ENCODE measurements at places on chromosomes 11 and 22. TPM values are rescaled to one million over a fixed set of nuclear protein-coding genes. Genes with fewer than 3 reads are reported as not detected.

The KRTAP5-9 gene
- total RNA-seq = not detected

DNA sequence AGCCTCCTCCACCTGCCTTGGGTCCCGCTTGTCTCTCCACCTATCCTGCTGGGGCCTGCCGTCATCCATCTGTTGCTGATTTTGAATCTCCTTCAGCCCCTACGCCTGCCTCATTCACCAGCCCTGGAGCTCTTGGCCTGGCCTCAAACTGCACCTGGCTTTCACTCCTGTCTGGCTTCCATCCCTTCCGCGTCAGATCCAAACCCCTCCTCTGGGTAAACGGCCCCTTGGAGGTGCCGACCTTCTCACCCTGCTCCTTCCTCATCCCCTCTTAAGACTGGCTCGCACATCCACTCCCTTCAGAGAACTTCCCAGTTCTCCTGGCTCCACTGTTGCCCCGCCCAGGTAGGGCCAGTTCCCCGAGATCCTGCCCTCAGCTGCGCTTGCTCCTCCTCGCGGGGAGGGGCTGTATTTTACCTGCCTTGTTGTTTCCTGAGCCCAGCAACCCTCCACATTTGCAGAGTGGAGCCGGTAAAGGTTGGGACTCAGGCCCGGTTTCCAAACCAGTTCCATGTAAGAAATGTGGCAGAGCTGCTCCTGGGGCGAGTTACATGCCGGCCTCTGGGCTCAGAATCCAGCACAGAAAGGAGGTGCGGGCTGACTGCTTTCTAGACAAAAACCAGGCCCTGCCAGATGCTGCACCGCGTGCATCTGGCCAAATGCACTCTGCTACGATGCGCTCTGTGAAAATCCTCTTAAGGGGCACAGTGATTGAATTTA is 13.9 kb upstream of the SHANK2 start:
- H3K36me3 ChIP-seq = no peaks in the 10 kb centered on the region
- no peak overlapping the region for H3K4me3 ChIP-seq
- H3K27me3 ChIP-seq = no peaks in the 10 kb centered on the region
- DNase-seq = no peak
- no peaks in the 10 kb centered on the region for H3K4me1 ChIP-seq

- no peaks in the 10 kb centered on the region for H3K27me3 ChIP-seq
- H3K27ac ChIP-seq = no peak overlapping the region
- DNase-seq = no peak
- H3K4me1 ChIP-seq = peaks cover 16% of the 10 kb centered on the region
Observed at GRCh38 chr11:126153972-126154371, 57.5 kb downstream of the RPUSD4 start.

The MRGPRF gene
- total RNA-seq = 119 TPM

The PGA4 gene
- total RNA-seq = 2.2 TPM

DNA sequence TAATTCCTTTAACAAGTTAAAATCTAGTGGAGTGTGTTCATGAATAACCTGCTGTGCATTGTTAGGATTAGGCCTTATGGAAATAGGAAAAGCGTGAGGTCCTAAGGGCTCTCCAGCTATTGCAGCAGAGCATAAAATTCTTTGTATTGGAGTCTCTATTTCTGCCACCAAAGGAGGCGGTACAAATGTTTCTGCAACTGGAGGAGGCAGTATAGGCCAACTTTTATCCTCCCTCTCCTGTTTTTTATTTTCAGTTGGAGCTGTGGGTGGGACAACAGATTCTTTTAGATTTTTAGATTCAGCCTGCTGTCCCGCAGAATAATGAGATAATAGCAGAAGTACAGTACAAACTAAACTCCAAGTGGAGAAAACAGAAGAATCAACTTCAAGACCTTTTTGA is 26.2 kb downstream of the OR10A6 start:
- no peaks in the 10 kb centered on the region for H3K27me3 ChIP-seq
- H3K27ac ChIP-seq = no peak overlapping the region
- no peak overlapping the region for H3K4me3 ChIP-seq
- no peaks in the 10 kb centered on the region for H3K4me1 ChIP-seq
- DNase-seq = no peak

GRCh38 chr22:35540595-35541253 is at the start of gene RASD2:
TSS of gene RASD2 (plus strand) at chr22:35540831. CDS start at chr22:35546810, 5,979 bp downstream.
- H3K27ac ChIP-seq = peak within 1 kb of the TSS; percentile 86
- H3K36me3 ChIP-seq = no peaks in the 10 kb centered on the region
- H3K4me1 ChIP-seq = peaks cover 24% of the 10 kb centered on the region

- no peaks in the 10 kb centered on the region for H3K4me1 ChIP-seq
- no peaks in the 10 kb centered on the region for H3K27me3 ChIP-seq
- no peak overlapping the region for H3K27ac ChIP-seq
- no peaks in the 10 kb centered on the region for H3K36me3 ChIP-seq
- DNase-seq = no peak
Observed at GRCh38 chr22:28969401-28970168, 86.2 kb downstream of the ZNRF3 start.

- H3K4me3 ChIP-seq = no peak overlapping the region
- no peak overlapping the region for H3K27ac ChIP-seq
- no peaks in the 10 kb centered on the region for H3K27me3 ChIP-seq
- H3K4me1 ChIP-seq = peaks cover 21% of the 10 kb centered on the region
- no peaks in the 10 kb centered on the region for H3K36me3 ChIP-seq
- DNase-seq = no peak
Observed at GRCh38 chr11:102421261-102421660, 31.3 kb downstream of the TMEM123 start.

The MIAT gene
- total RNA-seq = 0.19 TPM

The PGA5 gene
- total RNA-seq = 0.86 TPM

- H3K4me3 ChIP-seq = peak overlapping the region; percentile 55
- peaks cover 74% of the 10 kb centered on the region for H3K4me1 ChIP-seq
- peak overlapping the region; percentile 90 for H3K27ac ChIP-seq
- peak; percentile 96 for DNase-seq
- H3K27me3 ChIP-seq = no peaks in the 10 kb centered on the region
Observed at GRCh38 chr11:126415669-126416420, 60.4 kb downstream of the ST3GAL4 start.

DNA sequence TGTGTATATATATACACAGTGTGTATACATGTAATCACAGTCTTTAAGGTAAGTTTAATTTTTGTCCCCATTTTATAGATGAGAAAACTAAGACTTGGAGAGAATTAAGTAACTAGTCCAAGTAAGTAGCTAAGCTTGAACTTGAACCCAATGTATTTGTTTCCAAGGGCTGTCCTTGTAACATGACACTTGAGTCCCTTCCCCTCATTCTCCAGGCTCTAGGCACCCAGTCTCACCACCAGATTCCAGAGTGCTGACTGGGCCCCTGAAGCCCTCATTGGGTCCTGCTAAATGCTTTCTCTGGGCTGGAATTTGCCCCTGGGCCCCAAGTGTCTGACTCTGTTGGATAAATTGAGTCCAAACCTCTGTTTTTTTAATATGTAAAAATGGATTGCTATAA is 45.5 kb downstream of the ADM start:
- H3K4me3 ChIP-seq = no peak overlapping the region
- no peaks in the 10 kb centered on the region for H3K27me3 ChIP-seq
- DNase-seq = peak; percentile 55

GRCh38 chr22:50627642-50628542 is at the start of gene ARSA:
TSS of gene ARSA (minus strand) at chr22:50628152. CDS start at chr22:50627779, 373 bp downstream.
- no peak for DNase-seq
- H3K4me3 ChIP-seq = peak within 1 kb of the TSS; percentile 80
- no peaks in the 10 kb centered on the region for H3K36me3 ChIP-seq
- H3K27ac ChIP-seq = peak within 1 kb of the TSS; percentile 85

DNA sequence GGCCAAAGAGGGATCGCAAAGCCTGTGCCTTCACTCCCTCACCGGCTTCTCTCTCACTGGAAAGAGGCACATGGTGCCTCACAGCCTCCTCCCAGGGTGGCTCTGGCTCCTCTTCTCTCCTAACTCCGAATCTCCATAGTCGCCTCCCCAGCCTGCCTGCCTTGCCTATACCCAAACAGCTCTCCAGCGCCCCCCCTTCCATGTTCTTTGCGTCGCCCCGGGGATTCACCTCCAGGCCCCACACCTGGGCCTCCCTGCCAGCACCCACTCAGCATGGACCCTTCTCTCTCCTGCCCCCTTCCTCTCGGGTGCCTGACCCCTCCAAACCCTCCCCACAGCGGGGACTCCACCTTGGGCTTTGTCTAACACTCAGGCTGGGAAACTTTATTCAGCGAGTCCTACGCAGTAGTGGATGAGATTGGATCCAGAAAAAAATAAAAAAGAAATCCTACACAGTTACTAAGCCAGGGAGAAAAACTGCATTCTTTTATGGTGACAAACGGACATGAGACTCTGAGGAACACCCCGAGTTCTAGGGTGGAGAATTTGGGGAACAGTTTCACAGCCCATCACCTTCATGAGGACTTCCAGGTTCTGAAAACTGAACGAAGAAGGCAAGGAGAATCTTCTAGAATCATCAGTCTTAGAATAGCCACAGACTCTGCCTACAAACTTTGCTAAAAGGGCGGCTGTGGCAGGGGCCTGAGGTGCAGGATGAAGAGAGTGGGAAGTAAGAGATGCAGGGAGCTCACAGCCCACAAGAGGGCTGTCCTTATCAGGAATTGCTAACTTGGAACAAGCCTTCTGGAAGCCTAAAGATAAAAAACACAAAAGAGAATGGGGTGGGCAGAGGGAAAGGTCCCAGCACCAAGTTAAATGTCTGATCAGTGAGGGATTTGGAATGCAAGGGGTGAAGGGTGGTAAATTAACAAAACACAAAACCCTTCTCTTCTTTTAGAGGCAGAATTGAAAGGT is 5.3 kb downstream of the PPM1F start:
- DNase-seq = no peak
- H3K36me3 ChIP-seq = peaks cover 30% of the 10 kb centered on the region
- peak overlapping the region; percentile 78 for H3K27ac ChIP-seq

The CCND1 gene
- 67.3 TPM for total RNA-seq

DNA sequence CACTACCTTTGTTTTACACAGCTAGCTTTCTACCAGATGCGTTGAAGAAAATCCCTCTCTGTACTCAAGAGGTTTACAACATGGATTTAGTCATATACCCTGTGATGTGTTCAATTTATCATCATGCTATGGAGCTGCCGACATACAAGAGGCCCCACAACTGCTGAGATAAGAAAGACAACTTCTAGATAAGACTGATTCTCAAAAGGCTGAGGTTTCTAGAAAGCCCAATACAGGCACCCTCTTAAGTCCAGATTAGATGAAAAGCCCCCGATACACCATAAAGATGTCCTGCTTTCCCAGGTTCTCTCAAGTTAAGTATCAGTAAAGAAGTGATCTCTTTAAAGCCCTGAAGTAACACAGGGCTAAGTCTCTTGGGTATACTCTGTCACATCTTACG is 14.3 kb downstream of the MTCH2 start:
- H3K27me3 ChIP-seq = no peaks in the 10 kb centered on the region
- H3K27ac ChIP-seq = no peak overlapping the region
- no peaks in the 10 kb centered on the region for H3K4me1 ChIP-seq
- no peak overlapping the region for H3K4me3 ChIP-seq

The SYT7 gene
- 1.6 TPM for total RNA-seq

DNA sequence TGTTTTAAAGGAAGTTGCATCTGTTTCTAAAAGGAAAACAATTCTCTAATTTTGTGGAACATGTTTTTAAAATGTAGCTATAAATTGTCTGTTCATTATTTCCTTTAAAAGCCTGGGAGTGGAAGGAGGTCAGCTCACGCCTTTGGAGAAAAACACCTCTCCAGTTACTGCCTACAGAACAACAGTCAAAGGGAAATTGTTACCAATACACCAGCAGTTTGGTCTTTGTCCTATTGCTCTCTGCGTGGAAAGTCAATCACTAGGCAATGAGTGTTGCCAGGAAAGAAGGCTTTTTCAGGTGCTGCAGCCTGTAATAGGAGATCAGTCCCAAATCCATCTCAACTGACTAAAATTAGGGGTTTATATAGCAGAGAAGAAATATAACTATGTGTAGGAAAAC is 22.2 kb downstream of the SVIP start:
- H3K4me3 ChIP-seq = no peak overlapping the region
- no peaks in the 10 kb centered on the region for H3K4me1 ChIP-seq
- H3K27ac ChIP-seq = no peak overlapping the region
- H3K27me3 ChIP-seq = no peaks in the 10 kb centered on the region
- DNase-seq = no peak

The HEPN1 gene
- total RNA-seq = not detected

DNA sequence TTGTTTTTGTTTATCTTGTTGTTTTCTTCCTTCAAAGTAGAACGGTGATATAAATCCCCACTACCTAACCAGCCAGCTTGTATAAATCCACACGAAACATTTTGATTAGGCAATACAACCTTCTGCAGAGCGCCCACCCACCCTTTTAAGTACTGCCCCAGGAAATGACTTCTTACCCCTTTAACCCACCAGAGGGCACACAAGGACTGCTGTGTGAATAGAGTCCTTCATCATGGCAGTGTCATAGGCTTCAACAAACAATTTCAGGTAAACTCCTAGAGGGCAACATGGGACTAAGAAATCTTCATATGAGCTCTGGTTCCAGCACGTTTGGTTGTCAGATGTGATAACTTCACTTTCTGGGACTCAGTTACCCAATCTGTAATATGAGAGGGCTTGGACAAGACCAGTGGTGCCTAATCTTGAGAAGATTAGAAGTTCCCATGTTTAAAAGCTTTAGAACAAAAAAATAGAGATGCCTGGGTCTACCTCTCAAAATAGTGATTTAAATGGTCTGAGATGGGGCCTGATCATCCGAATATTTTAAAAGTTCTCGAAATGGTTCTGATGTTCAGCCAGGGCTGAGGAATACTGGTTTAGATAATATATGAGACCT is 56.1 kb downstream of the PIWIL4 start:
- no peak overlapping the region for H3K27ac ChIP-seq
- no peak for DNase-seq
- no peaks in the 10 kb centered on the region for H3K36me3 ChIP-seq
- no peak overlapping the region for H3K4me3 ChIP-seq
- peaks cover 6% of the 10 kb centered on the region for H3K4me1 ChIP-seq

The RASSF10 gene
- not detected for total RNA-seq

- H3K4me1 ChIP-seq = peaks cover 56% of the 10 kb centered on the region
- H3K27me3 ChIP-seq = no peaks in the 10 kb centered on the region
- no peak overlapping the region for H3K27ac ChIP-seq
- no peaks in the 10 kb centered on the region for H3K36me3 ChIP-seq
- peak; percentile 74 for DNase-seq
- no peak overlapping the region for H3K4me3 ChIP-seq
Observed at GRCh38 chr11:44623341-44623730, 57.9 kb downstream of the CD82 start.

- no peak for DNase-seq
- peaks cover 49% of the 10 kb centered on the region for H3K36me3 ChIP-seq
- H3K27me3 ChIP-seq = no peaks in the 10 kb centered on the region
- H3K27ac ChIP-seq = peak overlapping the region; percentile 98
- no peak overlapping the region for H3K4me3 ChIP-seq
- peaks cover 32% of the 10 kb centered on the region for H3K4me1 ChIP-seq
Observed at GRCh38 chr11:210803-211180, 3.3 kb downstream of the RIC8A start.

GRCh38 chr11:69342588-69343330 is 48.8 kb downstream of the MYEOV start:
- no peaks in the 10 kb centered on the region for H3K27me3 ChIP-seq
- no peaks in the 10 kb centered on the region for H3K36me3 ChIP-seq
- DNase-seq = peak; percentile 89
- H3K4me1 ChIP-seq = no peaks in the 10 kb centered on the region
- no peak overlapping the region for H3K27ac ChIP-seq

Data from esophagus muscularis mucosa (tissue), 4 donors.